ENCODE measurements at places on chromosomes 12 and 14.

DNA sequence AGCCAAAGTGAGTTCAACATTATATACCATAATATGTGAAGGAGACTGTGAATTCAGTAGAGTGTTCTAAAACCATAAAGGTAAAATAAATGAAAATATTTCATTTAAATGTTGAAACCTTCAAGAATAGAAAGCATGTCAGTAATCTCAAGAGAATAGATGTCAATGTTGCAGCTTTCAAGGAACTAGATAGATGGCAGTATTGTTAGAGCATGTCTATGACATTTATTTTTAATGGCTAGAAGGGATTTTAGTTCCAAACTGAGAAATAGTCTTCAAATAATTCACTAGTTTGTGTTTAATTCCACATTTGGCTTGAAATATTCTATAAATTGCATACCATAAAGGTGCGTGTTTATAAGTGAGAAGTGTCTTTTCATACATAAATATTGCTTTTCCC is 326.5 kb downstream of the FLRT2 start:
- no peak for DNase-seq

DNA sequence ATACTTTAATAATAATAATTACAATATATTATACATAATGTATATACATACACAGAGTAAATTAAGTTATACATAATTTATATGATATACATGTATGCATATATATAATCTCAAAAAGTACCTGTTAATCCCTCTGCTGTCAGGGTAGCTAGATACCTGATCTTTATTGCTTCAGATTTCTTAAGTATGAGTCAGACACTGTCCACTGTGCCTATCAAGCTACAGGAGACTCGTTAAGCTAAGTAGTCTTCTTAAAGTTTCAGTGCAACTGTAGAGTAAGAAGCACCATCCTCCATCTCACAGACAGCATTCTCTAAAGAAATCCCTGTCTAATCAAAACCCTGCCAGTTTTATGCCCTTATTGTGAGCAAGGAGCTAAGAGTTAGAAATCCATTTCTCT is 428.7 kb downstream of the RERGL start:
- no peak for DNase-seq

DNA sequence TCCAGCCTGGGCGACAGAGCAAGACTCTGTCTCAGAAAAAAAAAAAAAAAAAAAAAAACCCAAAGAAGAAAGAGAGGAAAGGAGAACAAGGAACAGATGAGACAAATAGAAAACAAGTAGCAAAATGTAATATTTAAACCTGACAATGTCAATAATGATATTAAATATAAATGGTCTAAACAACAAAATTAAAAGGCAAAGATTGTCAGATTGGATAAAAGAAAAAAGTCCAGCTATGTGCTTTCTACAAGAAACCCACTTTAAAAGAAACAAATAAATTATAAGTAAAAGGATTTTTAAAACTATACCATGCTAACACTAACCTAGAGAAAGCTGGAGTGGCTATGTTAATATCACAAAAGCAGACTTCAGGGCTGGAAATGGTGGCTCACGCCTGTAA is 29.7 kb upstream of the APOF start:
- DNase-seq, result no peak

DNA sequence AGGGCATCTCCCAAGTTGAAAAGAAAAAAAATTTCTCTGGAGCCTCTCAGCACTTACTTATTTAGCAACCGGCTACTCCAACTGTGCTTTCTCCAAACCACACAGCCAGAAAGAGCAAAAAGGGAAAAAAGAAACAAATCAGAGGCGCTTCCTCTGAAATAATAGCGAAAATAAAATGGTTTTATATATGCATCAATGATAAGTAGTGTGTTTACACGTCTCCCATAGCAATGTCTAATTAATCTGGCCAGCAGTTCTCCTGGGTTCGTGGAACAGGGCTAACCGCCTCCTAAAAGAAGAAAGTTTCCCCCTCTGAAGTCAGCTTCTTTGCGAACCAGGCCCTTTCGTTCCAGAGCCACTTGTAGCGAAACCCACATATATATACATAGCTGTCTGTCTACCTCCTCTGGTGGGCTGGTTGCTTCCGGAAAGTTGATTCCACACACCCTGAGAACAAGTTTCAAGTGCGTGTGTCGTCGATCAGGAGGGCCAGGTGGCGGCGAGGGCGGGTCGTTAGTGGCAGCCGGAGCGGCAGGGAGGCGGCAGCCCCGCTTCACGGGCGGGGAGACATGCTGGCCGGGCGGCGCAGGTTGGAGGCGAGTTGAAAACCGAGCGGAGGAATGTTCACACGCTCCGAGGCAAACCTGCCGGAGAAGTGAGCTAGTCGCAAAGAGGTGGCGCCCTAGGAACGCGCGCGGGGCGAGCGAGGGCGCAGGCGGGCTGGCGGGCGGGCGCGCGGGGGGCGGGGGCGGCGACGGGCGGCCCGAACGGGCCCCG is 2.7 kb downstream of the PTHLH start:
- no peak for DNase-seq

DNA sequence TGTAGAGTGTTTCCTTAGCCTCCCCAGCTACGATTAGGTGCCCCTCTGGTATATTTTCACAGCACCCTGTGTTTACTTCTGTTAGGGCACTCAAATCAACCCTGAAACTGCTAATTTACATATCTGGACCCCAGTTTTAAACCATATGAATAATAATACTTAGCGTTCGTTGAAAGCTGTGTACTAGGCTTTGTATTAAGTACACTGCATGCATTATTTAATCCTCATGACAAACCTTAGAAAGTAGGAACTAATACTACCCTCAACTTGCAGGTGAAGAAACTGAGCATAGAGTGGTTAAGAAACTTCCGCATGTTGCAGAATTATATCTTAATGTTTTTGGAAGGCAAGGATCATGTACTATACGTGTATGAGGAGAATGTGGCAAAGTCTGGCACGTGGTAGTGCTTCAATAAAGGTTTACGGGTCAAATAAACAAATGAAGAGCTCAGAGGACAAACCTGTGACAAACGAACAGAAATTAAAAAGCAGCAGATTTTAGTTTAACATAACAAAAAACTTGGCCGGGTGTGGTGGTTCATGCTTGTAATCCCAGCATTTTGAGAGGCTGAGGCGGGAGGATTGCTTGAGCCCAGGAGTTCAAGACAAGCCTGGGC is 22.2 kb upstream of the ARID2 start:
- no peak for DNase-seq

- DNase-seq, result peak; percentile 22
These were observed at the start of gene SP1 for GRCh38 chr12:53380104-53380793. Gene SP1, plus strand, starts transcription at chr12:53380176. Its CDS starts 116 bp downstream, at chr12:53380292.

DNA sequence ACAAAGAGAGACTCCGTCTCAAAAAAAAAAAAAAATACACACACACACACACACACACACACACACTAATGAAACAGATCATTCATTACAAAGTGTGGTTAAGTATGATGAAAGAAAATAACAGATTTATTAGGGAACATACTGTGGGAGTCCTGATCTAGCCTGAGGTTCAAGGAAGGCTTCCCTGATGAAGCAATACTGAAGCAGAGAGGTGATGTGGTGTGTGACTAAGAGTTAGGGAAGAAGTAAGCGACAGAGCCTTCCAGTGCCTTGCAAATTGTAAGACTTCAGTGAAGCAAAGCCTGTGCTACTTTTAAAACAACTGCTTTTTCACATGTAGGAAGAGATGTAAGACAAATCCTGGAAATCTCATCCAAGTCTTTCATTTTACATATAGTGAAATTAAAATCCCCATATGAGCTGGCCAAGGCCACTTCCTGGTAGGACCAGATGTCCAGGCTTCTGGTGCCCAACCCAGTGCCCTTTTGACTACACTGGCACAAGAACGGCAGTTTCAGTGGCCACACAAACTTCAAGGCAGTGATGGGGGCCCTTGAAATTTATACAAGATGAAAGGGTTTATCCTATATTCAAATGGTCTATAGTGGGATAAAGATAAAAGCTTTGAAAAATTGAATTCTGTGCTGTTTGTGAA is 86.2 kb downstream of the STON2 start:
- DNase-seq, result no peak

- DNase-seq, result no peak
These were observed 25.0 kb downstream of the YAF2 start for GRCh38 chr12:42213023-42213422.

- no peak for DNase-seq
These were observed 19.7 kb upstream of the IFT81 start for GRCh38 chr12:110104188-110105094.

DNA sequence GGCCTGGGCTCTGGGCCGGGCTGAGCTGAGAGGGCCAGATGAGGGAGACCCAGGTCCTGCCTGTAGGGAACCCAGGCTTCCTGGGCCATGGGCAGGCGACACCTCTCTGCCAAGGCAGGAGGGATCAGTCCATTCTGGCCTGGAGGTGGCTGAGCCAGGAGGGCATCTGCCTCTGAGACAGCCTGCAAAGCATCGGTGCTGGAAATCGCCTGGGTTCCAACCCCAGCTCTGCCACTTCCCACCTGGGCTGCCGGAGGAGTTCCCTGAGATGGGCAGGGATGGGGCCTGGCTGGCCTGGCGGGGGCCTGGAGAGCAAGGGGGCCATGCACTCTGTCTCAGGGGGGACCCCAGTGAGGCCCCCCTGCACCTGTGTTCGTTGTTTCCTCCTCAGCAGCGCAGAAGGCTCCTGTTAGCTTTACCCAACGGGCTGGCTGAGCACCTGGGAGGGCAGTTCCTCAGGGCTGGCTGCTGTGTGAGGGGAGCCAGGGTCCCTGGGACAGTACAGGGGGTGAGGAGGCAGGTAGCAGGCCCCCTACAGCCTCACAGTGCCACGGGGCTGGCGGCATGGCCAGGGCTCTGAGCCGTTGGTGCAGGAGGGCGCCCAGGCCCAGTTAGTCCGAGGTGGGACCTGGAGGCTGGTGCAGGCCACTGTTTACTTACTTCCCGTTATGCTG is 50.5 kb downstream of the KIF26A start:
- no peak for DNase-seq

- no peak for DNase-seq
These were observed 10.1 kb downstream of the L2HGDH start for GRCh38 chr14:50301914-50302313.

DNA sequence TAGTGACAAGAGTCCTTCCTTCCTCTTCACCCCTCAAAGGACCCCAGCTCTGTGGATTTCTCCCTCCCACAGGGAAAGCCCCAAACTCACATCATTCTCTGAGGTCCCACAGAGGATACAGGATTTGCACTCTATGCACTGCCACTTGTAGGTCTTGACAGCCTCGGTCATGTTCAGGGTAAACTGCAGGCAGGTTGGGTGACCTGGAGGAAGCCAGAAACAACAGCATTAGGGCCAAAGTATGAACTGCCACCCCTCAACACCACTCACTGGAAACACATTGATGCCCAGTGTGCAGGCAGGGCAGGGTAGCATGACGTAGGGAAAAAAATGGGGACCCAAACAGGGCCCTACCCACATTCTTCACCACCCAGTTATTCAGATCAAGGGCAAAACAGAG is 264.4 kb downstream of the DPF3 start:
- DNase-seq, result no peak

DNA sequence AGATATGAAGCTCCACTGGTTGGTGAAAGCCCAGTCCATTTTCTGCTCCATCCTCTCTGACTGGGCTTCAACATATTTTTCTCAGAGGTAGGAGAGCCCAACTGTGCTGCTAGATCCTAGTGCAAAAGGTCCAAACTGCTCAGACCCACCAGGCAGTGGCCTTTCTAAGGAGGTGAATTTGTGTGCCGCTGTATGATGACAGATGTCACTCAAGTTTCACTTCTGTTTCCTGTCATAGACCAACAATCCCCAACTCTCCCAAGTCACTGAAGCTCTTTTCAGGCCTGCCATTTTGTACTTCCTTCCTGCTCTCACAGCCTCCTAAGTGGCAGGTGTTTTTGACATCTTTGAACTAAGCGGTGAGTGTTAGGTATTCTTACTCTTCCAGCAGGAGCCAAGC is 16.4 kb upstream of the RNASE4 start:
- DNase-seq, result no peak

- no peak for DNase-seq
These were observed 4.7 kb upstream of the CDH24 start for GRCh38 chr14:23062002-23062401.

GRCh38 chr14:82398256-82398655 is 864.6 kb upstream of the SEL1L start:
- no peak for DNase-seq

GRCh38 chr12:51048661-51049251 is 629 bp downstream of the LETMD1 start:
- DNase-seq, result no peak

GRCh38 chr12:112877006-112877405 is 29.8 kb upstream of the OAS1 start:
- no peak for DNase-seq

DNA sequence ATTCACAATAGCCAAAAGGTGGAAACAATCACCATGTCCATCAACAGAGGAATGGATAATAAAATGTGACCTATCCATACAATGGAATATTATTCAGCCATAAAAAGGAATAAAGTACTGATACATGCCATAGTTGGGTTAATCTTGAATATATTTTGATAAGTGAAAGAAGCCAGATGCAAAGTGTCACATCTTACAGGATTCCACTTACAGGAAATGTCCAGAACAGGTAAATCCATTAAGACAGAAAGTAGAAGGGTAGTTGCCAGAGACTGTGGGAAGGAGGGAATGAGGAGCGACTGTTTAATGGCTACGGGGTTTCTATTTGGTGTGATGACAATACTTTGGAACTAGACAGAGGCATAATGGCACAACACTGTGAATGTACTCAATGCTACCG is 171.6 kb downstream of the KSR2 start:
- DNase-seq, result no peak

DNA sequence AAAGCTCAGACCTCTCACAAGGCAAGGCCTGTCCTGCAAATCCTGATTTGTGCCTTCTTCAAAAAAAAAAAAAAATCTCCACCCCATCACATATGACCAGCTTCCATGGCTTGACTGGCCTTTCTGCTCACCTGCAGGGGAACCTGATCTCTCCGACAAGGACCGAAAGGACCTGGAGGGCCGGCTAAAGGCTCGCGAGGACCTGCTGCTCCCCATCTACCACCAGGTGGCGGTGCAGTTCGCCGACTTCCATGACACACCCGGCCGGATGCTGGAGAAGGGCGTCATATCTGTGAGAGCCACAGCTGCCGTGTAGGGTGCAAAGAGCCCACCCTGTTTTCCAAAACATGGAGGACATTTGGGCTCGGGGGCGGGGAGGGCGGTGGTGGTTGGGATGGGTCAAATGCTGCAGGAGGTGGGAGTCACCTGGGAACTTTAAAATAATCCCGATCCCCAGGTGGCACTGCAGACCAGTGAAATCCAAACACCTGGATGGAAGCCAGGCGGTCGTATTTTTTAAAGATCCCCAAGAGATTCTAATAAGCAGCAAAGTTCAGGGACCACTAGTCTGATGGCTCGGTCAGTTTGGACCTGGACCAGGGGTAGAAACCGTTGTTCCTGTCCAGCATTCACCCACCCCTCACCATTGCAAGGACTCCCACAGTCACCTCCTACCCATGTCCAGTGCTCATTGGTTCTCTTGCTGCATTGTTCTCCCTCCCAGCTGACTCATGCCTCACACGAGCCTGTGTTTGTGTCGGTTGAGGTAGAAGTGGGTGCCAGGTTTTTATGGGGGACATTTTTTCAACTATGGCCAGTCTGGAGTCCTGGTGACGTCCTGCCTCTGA is 44.8 kb downstream of the FOXN4 start:
- DNase-seq, result no peak

DNA sequence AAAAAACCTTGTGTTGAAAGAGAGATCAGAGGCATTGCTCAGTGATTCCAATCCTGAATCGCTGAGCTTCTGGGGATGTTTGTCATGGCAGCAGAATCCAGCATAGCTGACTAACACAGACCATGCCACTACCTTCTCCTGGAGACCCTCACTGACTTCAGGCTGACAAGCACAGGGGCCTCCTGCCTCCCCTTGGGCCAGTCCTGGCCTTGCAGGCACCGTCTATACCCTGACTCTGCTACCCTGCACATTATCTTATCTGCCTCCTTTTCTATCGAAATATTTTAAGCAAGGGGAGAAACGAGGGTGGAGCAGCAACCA is 139.8 kb downstream of the KIF26A start:
- no peak for DNase-seq

- no peak for DNase-seq
These were observed 169.5 kb upstream of the NTF3 start for GRCh38 chr12:5262450-5262849.
